ENCODE measurements at places on chromosomes 2 and 18.

DNA sequence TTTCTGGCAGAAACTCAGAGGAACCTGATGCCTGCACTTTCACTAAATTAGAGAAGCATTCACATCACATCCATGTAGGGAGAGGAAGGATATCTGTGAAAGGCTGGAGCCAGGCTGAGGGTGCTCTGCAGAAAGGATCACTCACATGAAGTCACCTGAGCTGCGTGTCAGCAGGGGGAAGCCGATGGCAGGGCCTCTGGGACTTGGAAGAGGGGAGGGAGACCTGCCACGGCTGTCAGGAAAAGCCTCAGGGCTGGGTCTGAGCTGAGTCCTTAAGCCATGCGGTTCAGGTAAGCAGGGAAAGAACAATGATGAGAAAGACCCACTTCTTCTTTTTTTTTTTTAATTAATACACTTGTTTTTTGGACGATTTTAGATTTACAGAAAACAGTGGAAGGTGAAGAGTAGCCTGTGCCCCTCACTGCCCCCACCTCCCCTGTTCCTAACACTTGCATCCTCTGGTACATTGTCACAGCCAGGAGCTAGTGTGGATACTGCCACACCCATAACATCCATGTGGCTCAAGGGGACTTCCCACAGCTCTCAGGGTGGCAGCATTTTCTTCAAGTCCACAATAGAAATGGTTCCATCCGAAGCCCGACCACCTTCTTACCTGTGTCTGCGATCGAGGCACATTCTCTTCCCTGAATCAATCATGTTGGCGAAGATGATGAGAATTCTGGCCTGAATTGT is 156.5 kb upstream of the TPO start:
- DNase-seq: no peak

DNA sequence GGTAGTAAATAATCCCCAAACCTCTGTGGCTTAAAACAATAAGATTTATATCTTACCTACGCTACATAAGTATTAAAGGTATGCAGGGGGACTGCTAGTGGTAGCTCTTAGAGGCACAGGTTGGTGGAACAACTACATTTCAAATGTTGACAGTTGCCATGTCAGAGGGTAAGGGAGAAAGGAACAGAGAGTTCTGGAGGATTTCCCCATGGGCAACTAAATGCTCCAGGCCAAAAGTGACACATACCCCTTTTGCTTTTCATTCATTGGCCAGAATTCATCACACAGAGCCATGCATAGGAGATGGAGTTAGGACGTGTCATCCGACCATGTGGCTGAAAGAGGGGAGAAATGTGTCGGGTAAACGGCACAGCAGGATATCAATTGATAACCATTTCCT is 133.2 kb downstream of the NAPG start:
- no peak for DNase-seq

GRCh38 chr2:287911-288757 is at the start of gene ALKAL2:
TSS of gene ALKAL2 (minus strand) at chr2:288091. CDS start at chr2:287835, 256 bp downstream.
- no peak for DNase-seq

DNA sequence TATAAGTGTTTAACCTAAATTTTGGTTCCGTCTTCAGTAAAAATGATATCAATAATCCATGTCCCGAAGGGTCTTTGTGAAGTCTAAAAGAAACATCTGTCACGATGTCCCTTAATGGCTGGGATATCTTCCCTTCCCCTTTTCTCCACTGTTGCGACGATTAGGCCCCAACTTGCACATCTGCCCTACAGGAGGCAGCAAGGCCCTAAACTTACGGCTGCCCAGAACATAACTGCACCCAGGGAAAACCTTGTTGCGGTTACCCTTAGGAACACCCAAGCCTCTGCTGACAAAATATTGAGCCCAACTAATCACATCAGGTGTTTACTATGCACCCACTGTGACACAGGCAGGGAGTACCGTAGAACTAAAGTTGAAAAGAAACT is 1.3 kb upstream of the SMAD2 start:
- DNase-seq: no peak

DNA sequence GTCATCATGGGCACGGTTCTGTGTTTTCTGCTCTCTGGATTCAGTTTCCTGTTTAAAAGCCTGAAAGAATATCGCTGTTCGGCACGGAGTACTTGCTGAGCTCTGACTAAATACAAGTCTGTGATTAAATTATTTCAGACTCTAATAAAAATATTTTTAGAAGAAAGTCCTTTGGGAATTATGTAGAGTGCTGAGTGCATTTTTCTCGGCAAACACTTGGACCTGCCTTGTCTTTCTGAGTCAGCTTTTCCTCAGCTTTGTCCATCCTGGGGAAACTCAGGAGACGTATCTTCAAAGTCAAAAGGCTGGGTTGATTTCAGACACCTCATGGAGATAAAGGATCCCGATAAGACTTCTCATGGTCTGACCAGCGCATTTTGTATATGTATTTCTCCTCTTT is 45.9 kb downstream of the IL1R2 start:
- no peak for DNase-seq
